ENCODE measurements at places on chromosomes 16 and 17.

- no peak for DNase-seq
Measured at GRCh38 chr16:56583351-56584168, 5.8 kb upstream of the MT3 start.

DNA sequence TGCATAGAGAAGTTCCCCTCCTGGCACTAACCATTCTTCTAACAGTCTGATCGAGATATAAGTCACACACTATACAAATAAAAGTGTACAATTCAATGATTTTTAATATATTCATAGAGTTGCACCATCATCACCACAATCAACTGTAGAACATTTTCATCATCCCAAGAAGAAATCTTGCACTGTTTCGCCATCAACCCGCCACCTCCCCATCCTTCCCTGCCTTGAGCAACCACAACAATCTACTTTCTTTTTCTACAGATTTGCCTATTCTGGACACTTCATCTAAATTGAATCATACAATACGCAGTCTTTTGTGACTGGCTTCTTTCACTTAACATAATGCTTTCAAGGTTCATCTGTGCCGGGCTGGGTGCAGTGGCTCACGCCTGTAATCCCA lies 33.0 kb upstream of the GUCY2D start:
- no peak for DNase-seq

- no peak for DNase-seq
Measured at GRCh38 chr16:54817432-54817831, 113.2 kb upstream of the IRX5 start.

GRCh38 chr16:53908731-53909130 lies 204.8 kb downstream of the FTO start:
- DNase-seq, result no peak

GRCh38 chr16:12067714-12068401 lies 91.3 kb downstream of the SNX29 start:
- DNase-seq, result no peak

DNA sequence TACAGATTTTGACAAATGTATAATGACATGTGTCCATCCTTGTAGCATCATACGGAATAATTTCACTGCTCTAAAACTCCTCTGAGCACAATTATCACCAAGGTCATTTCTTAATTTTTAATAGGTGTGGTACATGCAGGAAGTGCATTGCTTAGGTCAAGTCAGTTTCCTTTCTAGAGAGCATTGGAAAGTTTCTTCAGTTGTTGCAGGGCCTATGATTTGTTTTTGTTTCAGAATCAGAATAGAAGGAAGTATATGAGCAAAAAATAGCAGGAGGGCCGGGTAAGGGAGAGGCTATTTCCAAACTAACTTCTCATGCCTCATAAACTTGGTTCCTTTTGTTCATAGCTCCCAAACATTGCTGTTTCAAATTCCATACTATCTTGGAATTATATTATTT lies 24.0 kb upstream of the SLFN5 start:
- no peak for DNase-seq

DNA sequence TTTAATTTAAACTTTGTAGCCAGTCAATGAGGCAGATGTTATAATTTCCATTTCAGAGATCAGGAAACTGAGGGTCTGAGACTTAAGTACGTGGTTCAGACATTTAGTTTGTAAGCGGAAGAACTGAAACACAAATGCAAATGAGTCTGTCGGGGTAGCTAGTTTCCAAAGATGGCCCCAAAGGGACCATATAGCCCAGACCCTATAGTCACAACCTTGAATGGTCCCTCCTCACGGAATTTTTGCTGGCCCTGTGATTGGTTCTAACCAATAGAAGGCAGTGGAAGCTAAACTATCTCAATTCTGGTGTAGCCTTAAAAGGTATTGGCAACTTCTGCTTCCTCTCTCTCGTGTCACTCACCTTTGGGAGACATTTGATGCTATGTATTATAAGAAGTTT lies 7.5 kb upstream of the BCO1 start:
- no peak for DNase-seq

GRCh38 chr17:17754719-17755686 lies 73.7 kb downstream of the RAI1 start:
- no peak for DNase-seq

DNA sequence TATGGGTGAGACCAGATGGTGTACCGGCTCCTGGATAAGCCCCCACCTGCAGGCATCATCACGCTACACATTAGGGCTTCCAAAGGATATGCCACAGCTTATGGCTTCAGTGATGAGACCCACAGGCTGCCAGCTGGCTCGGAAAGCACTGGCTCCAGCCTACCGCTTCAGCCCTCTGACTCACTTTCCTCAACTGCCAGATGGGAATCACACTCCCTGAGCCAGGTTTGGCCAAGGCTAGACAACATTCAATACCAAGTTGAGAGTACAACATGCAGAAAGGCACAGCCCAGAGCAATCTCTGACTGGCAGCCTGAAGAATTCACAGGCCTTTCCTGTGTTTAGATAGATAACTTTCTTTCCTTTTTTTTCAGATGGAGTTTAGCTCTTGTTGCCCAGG lies 10.3 kb downstream of the CENPV start:
- DNase-seq, result no peak

GRCh38 chr16:85425074-85425662 lies 188.0 kb upstream of the GSE1 start:
- DNase-seq, result no peak

DNA sequence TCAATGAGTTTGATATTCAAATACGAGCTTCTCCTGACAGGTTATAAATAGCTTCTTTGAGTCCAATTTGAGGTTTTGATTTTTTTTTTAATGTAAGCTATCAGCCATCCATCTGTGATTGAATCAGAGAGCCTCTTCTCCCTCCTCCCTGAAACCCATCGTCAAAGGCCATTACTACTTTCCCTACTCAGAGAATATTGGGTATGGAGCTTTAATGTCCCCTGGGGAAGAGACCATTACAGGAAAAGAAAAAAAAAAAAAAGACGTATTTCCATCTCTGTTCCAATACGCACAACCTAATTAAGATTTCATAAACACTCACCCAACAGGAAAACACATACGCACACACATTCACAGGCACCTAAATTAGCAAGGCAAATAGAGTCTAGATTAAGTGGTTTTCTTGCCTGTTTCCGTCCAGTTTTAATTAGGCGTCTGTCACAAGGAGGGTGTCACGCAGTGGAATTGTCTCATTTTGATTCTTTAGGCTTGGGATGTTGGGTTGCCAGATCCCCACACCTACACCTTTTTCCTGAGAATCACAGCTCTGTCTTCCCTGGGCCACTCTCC lies 194.3 kb upstream of the RPL38 start:
- DNase-seq, result no peak

DNA sequence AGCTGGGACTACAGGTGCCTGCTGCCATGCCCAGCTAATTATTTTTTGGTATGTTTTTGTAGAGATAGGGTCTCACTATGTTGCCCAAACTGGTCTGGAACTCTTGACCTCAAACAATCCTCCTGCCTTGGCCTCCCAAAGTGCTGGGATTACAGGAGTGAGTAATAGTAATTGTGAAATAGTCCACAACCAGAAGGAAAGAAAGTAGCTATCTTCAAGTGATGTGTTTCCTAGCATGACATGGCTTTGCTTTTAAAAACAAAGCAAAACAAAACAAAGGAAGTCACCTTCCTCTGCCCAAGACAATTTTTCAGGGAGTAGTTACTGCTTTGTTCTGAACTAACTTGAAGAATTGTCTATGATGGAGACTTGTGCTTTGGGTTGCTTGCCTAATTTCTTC lies 27.0 kb downstream of the ATP6V0A1 start:
- DNase-seq, result no peak

- no peak for DNase-seq
Measured at GRCh38 chr17:72165867-72166439, 45.1 kb downstream of the SOX9 start.

GRCh38 chr16:17743158-17743557 lies 272.4 kb upstream of the XYLT1 start:
- no peak for DNase-seq

GRCh38 chr17:27872776-27873175 lies 20.4 kb downstream of the LYRM9 start:
- DNase-seq, result no peak

GRCh38 chr17:35002876-35003551 lies 22.7 kb downstream of the LIG3 start:
- no peak for DNase-seq

GRCh38 chr16:53545433-53545832 lies 42.4 kb upstream of the AKTIP start:
- DNase-seq, result no peak

- DNase-seq, result no peak
Measured at GRCh38 chr17:63433746-63434591, 12.1 kb downstream of the CYB561 start.

DNA sequence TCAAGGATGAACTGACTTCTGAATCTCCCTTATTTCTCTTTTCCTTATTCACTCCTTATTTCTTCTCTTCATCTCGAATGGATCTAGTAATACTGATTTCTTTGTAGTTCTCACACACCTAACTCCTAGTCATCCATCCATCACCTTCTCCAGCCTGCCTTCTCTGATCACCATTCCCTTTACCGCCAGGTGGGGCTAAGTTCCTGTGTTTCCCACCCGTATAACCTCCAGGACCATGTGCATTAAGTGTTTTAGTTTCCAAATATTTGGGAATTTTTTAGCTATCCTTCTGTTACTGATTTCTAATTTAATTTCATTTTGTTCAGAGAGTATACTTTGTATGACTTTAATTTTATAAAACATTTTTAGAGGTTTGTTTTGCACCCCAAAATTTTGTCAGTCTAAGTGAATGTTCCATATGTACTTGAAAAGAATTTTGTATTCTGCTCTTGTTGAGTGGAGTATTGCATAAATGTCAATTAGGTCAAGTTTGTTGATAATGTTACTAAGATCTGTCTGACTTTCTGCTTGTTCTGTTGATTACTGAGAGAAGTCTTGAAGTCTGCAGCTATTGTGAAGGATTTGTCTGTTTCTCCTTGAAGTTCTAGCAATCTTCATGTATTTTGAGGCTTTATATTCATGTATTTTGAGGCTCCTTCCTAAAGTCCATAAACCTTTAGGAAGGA lies 8.8 kb downstream of the BPTF start:
- DNase-seq, result no peak

GRCh38 chr16:1347286-1347855 lies 4.3 kb downstream of the TSR3 start:
- no peak for DNase-seq

GRCh38 chr16:87707097-87707496 lies 58.7 kb downstream of the KLHDC4 start:
- DNase-seq, result no peak

DNA sequence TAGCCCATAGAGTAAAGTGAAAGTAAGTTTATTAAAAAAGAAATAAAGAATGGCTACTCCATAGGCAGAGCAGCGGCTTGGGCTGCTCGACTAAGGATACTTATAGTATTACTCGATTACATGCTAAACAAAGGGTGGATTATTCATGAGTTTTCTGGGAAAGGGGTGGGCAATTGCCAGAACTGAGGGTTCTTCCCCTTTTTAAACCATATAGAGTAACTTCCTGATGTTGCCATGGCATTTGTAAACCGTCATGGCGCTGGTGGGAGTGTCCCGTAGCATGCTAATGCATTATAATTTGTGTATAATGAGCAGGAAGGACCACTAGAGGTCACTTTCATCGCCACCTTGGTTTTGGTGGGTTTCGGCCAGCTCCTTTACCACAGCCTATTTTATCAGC lies 13.3 kb upstream of the GAS7 start:
- no peak for DNase-seq

- no peak for DNase-seq
Measured at GRCh38 chr17:57067781-57068180, 17.3 kb upstream of the AKAP1 start.

DNA sequence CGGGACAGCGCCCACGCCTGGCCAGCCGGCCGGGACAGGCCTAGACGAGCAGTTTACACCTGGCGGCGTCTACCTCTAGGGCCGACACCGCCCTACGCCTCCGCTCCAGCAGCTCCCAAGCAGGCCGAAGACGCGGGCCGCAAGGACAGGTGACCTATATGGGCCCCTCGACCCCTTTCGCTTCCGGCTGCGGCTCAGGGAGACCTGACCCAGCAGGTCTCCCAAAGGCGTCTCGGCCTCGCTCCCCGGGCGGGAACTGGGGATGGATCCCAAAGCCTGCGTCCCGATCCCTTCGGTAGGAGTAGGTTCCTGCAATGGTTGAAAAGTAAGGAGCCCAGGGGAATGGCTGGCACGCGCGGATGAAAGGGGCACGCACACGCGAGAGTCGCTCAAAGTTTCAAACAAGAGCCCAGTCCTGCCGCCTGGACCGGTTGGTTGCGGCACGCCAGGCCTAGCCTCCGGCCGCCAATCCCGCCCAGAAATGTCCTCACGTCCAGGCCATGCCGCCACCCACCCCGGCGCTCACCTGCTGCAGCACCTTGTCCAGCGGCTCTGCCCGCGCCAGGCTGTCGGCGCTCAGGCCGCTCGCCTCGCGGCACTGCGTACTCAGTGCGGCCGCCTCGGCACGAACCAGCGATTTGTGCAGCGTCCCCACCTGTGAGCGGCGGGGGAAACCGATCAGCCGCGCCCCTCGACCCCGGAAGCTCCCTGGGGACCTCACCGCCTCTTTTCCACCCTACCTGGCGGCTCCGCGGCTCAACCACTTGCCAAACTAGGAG lies 630 bp downstream of the ESRP2 start:
- no peak for DNase-seq

- no peak for DNase-seq
Measured at GRCh38 chr16:85170590-85171003, 58.3 kb upstream of the CIBAR2 start.

DNA sequence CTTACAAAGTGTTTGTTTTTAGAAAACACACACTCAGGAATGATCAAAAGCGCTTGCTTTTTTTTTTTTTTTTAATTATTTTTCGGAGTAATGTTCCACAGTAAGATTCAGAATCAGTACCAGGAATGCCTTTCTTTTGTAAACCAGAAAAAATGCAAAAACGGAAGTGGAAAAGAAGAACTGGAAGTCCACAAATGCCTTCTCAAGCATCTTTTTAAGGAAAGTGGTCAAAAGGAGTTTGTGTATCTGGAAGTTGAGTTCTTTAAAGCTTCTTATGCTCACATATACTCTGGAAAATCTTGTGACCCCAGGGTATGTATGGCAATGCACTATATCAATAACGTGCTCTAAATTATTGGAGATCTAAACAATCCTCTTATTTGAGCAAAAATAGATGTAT lies 126.0 kb downstream of the ABCA8 start:
- no peak for DNase-seq

DNA sequence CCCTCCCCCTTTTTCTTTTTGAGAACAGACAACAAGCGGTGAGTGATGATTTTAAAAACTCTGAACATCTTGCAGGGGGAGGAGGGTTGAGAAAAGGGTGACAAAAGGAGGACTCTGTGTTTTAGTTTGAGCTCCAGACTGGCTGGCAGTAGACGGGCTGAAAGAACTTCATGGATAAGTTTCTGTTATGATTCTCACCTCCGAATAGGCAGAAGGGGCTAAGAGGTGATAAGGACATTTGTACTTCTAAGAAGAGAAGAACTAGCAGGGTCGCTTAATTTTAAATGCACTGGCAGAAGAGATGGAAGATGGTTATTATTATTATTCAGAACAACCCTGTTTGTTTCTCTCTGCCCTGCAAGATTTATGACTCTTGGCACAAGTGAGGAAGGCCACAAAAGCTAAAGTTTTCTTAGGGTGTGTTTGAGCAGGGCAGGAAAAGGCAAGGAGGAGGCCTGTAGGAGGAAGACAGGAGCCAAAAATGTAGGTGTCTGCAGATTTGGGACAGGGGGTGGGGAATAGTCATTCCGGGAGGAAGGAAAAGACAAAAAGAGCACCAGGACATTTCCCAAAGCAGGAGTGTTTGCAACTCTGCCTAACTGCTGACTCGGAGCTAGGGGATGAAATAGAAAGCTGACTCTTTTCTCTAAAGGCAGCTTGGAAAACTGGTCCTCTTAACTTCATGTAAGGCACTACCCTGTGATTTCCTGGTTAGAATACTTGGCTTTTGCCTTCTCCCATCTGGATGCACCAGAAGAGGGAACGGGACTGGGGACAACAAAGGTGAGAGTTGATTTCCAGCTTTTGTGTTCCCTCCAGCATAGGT lies 11.9 kb upstream of the HOXB2 start:
- no peak for DNase-seq
